ENCODE measurements at places on chromosomes 4 and X.

DNA sequence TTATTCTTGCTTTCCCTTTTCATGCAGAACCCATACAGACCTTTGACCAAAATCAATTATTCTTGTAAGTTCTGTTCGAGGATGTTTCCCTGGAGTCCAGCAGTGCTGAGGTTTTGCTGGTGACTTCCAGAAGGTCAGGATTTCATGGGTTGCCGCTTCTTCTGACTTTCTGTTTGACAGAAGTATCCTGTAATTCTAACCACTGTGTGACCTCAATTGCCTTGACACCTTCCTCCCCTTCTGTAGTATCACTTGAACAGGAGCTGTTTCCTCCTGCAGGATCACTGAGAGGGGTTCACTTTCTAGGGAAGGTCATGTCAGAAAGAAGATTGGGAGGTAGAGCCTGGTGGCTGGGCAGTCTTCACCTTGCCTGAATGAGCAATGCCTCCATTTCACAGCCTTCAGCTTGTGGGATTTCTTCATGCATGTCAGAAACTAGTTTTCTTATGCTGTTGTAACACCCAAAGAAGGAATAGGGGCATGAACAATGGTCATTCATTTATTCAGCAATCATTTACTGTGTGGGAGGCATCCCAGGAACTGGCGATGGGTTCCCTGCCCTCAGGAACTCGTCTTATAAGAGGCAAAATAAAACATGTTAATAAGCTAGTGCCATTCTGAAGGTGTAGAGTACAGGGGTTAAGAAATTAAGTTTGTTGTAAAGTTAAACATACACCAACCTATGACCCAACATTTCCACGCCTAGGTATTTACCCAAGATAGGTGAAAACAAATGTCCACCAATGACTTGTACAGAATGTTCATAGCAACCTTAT lies 205.9 kb downstream of the SOWAHB start:
- DNase-seq: no peak

DNA sequence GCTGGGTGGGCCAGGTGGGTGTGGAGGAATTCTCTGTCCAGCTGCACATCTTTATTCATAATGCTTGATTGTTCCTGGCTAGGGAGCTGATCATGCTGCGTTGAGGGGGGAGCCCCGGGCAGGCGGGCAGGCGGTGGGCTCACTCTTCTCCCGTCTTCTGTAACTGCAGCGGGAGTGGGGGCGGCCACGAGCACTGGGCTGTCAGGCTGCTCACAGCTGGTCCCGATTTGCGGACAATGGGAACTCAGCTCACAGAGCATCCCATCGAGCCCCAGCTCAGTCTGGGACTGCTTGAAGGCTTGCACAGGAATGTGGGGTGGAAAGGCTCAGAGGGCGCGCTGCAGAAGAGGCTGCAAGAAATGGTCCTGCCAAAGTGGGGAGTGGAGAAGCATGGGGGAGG lies 63.8 kb downstream of the EFNB1 start:
- DNase-seq: no peak

DNA sequence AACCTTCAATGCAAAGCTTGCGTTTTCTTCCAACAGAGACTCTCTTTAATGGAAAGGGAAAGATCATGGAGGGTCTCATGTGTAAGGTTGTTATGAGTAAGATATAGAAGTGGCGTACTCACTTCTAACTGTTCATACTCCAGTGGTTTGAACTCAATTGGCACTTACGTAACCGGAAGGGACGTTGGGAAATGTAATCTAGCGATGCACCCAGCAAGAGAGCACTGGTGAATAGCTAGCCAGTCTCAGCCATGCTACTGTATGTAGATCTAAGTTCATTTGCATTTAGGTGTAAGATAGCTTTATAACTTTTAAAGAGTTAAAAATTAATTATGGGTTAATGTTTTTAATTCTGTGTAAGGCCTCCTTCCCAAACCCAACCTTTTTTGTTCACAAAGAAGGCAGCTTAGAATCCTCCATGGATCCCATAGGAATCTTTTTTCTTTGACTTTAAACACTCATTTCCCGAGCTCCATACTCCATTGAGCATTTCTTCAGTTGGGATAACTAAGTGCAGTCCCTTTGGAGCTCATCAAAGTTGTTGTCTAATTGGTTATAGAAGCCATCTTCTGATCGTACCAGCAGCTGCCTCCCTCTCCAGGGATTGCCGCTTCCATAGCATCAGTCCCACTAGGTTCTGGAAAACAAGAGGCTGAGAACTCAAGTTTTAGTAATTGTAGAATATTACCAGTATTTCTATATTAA lies 191.1 kb downstream of the RAPGEF2 start:
- no peak for DNase-seq

DNA sequence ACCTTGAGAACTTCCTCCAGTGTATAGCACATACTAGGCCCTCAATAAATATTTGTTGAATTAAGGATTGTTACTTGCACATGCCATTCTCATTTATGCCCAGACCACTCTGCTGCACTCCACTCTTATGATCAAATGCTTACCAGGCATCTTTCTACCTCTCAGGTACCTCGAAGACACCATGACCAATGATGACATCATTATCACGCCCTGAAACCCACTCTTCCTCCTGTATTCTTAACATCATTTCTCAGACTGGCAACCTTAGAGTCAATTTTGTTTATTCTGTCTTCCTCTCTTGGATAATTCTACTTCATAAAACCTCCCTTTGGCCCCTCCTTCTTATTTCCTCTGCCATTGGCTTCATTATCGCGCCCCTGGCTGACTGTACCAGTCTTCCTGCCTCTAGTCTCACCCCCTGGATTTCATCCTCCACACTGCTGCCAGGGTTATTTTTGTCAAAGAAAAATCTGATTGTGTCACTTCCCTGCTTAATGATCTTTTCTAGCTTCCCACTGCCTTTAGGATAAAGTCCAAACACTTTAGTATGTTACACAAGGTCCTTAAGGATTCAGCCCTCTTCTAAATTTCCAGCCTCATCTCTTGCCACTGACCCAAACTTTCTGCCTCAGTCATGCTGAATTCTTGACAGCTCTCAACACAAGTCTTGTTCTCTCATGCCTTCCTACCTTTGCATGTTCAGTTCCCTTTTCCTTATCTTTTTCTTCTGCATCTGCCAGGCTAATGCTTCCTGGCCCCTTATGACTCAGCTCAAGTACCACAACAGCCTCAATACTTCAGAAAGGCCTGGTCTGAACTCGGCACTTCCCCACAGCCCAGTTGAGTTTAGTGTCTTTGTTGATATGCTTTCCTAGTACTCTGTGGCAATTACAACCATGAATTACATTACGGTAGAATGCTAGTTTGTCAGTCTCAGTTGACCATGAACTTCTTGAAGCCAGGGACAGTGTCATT lies 45.8 kb downstream of the HDAC8 start:
- no peak for DNase-seq

DNA sequence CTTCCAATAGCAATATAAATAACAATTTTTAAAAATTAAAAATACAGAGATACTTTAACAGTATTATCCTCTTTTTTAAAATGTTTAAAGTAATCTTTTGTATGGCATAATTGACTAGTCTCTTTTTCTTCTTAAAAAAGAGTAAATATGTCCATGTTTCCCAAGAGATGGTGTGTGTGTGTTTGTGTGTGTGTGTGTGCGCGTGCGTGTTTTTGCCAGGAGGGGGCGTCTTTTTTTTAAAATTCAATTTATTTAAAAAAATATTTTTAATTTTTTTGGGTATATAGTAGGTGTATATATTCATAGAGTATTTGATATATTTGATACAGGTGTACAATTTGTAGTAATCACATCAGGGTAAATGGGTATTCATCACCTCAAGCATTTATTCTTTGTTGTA lies 1073.7 kb downstream of the PCDH7 start:
- DNase-seq: no peak

- DNase-seq: no peak
Measured at GRCh38 chr4:67220861-67221260, 324.4 kb downstream of the CENPC start.

DNA sequence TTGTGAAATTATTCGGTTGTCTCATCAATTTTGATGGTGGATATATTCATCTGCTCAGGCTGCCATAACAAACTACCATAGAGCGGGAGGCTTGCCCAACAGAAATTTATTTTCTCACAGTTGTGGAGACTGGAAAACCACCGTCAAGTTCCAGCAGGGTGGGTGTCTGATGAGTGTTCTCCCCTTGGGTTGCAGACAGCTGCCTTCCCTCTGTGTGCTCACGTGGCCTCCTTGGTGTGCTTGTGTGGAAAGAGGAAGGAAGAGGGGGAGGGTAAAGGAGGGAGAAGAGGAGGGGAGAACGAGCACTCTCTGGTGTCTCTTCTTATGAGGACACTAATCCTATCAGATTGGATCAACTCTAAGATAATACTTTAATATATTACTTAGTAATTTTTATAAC lies 123.8 kb upstream of the TEX13D start:
- DNase-seq: no peak

- DNase-seq: no peak
Measured at GRCh38 chr4:173319696-173320095, 14.5 kb downstream of the HMGB2 start.

GRCh38 chr4:184573701-184574100 lies 75.5 kb downstream of the CASP3 start:
- DNase-seq: no peak

GRCh38 chrX:9378980-9379696 lies 85.7 kb upstream of the TBL1X start:
- no peak for DNase-seq

- DNase-seq: no peak
Measured at GRCh38 chr4:181820553-181820952, 422.6 kb upstream of the TENM3 start.

DNA sequence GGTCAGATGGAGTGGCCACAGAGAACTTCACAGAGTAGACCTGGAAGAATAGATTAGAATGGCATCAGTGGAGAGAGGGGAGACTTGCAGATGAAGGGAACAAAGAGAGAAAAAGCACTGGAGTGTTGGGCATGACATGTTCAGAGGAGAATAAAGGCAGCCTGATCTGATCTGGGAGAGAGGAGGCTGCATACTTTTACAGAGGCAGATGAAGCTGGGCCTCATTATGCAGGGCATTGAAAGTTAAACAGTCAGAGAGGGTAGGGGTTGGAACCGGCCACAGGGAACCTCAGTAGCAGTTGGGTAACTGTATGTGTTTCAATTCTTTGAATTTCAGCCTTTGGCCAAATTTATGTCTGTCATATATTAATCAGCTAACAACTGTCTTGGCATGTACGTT lies 61.2 kb downstream of the SH3BGRL start:
- no peak for DNase-seq

GRCh38 chrX:143336261-143336660 lies 181.0 kb downstream of the SPANXN3 start:
- DNase-seq: no peak

DNA sequence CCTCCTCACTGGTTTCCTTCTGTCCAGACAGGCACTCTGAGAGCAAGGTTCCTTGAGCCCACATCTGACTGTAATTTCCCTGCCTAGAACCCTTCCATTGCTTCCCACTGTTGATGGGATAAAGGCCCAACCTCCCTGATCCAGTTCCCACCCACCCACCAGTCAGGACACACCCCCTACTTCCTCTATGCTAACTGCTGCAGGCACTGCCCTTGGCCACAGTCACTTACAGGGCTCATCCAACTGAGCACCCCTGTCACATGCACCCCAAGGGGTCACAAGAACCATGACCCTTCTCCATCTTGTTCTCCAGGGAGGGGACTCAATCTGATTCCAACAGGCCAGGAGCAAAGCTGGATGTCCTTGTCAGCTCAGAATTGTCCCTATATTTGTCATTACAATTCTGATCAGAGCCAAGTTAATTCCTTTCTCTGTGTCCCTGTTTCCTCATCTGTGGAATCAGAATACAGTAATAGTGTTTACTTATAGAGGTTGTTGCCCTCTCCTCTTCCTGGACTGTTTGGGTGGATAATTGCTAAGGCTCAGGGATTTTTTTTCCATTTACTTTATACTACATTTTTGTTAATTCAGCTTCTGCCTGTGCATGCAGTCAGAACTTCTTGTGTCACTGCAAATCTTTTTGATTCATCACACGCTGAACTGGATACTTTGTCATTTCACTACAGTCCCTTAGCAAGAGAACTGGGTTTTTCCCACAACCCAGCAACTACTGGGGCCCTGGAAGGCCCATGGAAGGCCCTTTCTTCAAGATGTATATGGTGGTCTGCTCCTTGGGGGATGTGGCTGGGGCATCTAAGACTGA lies 105.6 kb upstream of the MAMLD1 start:
- DNase-seq: no peak

DNA sequence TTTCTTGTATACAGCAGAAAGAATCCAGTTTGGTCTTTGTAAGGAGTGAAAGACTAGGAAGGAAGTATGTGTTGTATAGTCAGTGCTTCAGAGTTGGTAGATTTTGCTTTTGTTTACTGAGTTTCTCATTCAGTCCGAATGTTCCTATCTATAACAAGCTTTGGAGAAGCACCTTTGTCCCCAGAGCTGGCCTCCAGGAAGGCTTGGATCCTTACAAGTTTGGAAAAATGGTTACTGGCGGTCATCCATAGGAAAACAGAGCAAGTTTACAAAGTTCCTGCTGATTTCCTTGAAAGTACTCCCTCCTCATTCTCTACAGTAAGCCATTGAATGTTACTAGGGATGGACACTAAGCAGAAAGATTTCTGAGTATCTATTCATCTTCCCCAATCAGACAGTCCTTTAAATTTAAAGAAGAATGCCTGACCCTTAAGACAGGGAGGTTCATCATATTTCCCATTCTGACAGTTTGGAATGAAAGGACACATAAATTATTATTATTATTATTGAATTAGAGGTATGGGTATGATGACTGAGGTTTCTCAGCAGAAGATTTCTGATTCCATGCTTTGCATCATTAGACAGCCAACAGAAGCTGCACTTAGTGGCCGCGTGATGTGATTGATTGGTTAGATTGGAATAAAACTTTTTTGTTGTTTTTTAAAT lies 35.8 kb downstream of the FAT4 start:
- DNase-seq: no peak

GRCh38 chrX:11351375-11352295 lies 58.4 kb downstream of the AMELX start:
- no peak for DNase-seq

DNA sequence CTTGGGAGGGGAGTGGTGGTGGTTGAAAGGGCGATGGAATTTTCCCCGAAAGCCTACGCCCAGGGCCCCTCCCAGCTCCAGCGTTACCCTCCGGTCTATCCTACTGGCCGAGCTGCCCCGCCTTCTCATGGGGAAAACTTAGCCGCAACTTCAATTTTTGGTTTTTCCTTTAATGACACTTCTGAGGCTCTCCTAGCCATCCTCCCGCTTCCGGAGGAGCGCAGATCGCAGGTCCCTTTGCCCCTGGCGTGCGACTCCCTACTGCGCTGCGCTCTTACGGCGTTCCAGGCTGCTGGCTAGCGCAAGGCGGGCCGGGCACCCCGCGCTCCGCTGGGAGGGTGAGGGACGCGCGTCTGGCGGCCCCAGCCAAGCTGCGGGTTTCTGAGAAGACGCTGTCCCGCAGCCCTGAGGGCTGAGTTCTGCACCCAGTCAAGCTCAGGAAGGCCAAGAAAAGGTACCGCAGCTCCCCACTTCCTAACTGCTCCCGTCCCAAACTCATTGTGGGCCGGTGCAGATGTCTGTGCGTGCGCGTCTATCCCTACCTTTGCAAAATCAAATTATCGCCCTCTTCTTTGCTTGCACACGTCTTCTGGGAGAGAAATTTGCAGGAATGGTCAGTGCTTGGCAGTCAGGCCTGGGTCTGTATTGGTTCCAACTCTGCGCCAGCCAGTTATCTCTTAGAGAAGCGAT lies 533 bp downstream of the IL15 start:
- DNase-seq: peak; percentile 9

- no peak for DNase-seq
Measured at GRCh38 chr4:89070041-89070440, 13.1 kb upstream of the FAM13A start.

GRCh38 chr4:3233391-3234071 lies 15.4 kb upstream of the MSANTD1 start:
- no peak for DNase-seq

- DNase-seq: no peak
Measured at GRCh38 chr4:1240721-1241465, 8.0 kb downstream of the CTBP1 start.

Data from activated T-helper 9 cell treated with anti-CD3 and anti-CD28 coated beads, Interleukin-2, amount 50 U/mL, for 16 hours (primary cell).